Cortex of kidney (tissue), 1 donor: ENCODE measurements at places on chromosomes 7 and 10.

DNA sequence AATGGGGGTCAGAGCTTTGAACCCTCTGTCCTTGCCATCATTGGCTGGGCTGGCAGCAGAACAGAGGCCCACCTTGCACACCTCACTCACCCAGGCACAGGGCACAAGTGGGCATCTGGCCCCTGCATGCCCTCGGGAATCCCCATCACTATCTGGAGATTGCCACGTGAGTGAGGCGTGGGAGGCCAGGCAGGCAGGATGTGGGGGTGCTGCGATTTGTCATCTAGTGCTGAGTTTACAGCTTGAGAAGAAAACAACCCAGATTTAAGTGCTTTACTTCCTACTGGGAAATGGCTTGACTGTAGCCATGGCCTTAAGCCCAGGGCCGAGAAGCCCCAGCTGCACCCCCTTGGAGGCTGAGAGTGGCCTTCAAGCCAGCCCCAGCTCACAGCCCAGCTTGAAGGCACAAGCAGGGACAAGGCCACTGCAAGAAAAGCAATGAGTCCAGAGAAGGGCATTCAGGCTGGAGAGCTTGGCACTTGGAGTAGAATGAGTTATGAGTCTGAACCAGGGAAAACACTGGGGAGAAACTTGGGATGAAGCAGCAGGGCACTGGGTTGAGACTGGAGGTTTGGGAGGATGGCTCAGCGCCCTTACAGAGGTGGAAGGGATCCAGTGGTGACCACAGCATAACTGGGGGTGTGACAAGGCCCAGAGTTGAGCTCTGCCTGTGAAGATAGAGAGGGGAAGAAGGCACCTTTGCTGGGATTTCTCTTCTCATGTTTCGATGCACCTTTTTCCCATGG lies 123.0 kb downstream of the CXCL12 start:
- DNase-seq, result no peak

GRCh38 chr10:99435986-99436638 lies 5.7 kb upstream of the GOT1 start:
- DNase-seq, result no peak

GRCh38 chr7:1087952-1088920 lies at the start of gene GPER1:
Gene GPER1, plus strand, starts transcription at chr7:1088113. Its CDS starts 3,616 bp downstream, at chr7:1091729.
- no peak for DNase-seq

DNA sequence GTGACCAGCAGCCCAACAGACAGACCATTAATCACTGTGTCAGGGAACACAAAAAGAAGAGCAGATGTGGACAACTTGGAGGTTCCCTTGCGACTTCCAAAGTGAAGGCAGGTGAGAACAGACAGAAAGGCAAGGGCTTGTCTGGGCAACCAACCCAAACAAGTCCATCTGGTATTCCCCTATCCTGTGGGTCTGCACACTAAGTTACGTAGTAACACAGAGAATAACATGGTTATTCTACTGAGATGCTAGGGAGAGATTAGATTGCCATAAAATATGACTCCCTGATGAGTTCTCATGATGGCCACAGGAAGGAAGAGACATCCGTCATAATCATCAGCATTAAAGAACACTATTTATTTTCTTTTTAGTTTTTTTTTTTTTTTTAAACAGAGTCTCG lies 252.2 kb downstream of the CALN1 start:
- DNase-seq, result no peak

- no peak for DNase-seq
Measured at GRCh38 chr7:76411626-76412025, 2.1 kb upstream of the SSC4D start.

- DNase-seq, result no peak
Measured at GRCh38 chr10:98055841-98056516, 25.6 kb upstream of the CRTAC1 start.
